Hematopoietic multipotent progenitor cell treated with erythropoietin and hydrocortisone succinate and interleukin-3 and kit ligand, for 17 days (in vitro differentiated cells): ENCODE measurements at places on chromosomes 1 and 21.

DNA sequence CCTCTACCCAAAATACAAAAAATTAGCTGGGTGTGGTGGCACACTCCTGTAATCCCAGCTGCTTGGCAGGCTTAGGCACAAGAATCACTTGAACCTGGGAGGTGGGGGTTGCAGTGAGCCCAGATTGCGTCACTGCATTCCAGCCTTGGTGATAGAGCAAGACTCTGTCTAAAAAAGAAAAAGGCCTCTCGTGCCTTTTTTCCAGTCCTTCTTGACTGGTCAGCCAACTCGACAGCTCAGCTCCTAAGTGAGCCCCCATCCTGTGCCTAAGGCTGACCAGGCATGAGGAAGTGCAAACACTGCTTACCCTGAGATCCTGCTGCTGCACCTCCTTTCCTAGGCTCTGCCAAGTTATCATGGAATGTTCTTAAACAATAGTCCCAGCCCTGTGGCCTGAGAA is 10.1 kb upstream of the PROK1 start:
- DNase-seq = no peak

DNA sequence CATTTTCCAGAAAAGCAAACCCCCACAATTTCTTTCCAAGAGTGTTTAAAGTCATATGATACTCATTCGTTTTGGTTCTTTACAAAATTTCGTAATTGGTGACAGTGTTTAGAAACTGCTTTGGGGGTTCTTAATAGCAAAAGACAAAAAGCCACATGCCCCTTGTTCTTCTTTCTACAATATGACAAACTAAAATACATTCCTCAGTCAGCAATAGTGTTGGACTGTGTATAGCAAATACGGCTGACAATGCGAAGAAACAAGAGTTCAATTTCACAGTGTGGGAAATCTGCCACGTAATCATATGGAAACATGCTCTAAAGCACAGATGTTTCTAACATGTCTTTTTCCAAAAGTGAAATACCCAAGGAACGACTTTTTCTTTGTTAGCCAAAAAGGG is 7.6 kb upstream of the IFNAR1 start:
- no peak for DNase-seq

- DNase-seq = peak; percentile 15
Measured at GRCh38 chr1:222618880-222619596, 1.1 kb downstream of the MIA3 start.

GRCh38 chr1:87329526-87330056 is 911 bp downstream of the LMO4 start:
- DNase-seq = peak; percentile 17

DNA sequence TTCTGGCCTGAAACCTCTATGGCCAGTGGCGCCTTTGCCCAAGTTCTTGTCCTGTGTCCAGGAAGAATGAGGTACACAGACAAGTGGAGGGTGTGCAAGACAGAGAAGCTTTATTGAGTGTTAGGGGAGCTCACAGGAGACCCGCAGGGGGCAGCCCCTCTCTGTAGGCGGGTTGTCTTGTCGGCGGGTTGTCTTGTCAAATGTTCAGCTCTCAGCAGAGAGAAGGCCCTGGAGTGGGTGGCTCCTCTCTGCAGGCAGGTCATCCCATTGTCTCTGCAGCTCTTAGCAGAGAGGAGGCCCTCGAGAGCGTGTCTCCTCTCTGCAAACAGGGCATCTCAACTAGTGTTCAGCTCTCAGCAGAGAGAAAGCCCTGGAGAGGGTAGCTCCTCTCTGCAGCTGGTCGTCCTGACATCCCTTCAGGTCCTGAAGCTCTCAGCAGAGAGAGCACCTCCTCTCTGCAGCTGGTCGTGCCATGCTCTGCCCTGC is 11.0 kb downstream of the COL6A2 start:
- no peak for DNase-seq

- DNase-seq = no peak
Measured at GRCh38 chr1:188706742-188707141, 1770.9 kb downstream of the BRINP3 start.

DNA sequence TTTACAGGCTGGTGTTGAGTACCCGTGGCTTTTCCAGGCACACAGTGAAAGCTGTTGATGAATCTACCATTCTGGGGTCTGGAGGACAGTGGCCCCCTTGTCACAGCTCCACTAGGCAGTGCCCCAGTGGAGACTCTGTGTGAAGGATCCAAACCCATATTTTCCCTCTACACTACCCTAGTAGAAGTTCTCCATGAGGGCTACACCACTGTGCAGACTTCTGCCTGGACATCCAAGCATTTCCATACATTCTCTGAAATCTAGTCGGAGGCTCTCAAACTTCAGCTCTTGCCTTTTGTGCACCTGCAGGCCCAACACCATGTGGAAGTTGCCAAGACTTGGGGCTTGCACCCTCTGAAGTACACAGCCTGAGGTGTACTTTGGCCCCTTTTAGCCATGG is 227.8 kb downstream of the BACH1 start:
- no peak for DNase-seq

DNA sequence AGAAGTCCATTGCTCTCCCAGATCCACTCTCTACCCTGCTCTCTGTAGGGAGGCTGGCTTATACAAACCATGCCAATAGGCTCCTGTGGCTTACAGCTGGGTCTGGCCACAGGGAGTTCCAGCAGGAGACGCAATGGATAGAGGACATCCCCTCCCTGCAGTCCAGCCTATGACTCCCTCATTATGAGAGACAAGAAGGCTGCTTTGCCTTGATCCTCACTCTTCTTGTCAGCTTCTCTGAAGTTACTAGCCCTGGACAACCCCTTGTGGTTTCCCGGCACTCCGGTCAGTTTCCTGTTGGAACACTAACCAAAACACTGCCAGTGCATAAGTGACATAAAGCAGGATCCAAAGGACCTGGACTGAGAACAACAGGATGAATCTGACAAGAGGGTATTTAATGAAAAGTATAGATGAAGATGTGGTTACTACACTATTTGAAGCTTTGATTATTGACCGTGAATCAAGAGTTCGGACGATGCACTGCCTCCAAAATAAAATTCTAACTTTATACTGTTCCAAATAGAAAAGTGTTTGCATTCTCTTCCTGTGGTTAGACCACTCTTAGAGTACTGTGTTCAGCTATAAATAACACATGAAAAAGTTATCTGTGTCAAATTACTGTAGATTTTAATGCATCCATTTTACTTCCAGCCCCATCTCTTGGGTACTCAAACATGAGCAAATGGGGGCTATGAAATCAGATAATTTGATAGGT is 32.7 kb upstream of the ZNF326 start:
- no peak for DNase-seq
